ENCODE measurements at places on chromosomes 7 and 10. TPM values are rescaled to one million over a fixed set of nuclear protein-coding genes. Genes with fewer than 3 reads are reported as not detected.

DNA sequence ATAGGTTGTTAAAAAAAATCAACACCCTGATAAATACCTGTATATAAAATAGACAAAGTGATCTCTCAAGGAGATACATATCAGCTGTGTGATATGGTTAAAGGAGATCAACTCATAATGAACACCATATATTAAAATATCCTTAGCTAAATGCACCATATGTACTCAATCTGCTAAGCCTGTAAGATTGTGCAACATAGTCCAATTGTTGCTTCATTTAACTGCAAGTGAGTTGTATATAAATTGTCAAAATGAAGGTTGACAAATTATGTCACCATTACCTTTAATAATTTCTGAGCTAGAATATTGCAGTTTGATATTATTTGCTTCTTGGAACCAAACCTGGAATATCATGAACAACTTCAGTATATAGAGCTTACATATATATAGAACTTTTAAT is 283.7 kb downstream of the MALRD1 start:
- no peak for DNase-seq

GRCh38 chr10:14116837-14117236 is 213.9 kb downstream of the FRMD4A start:
- no peak for DNase-seq

DNA sequence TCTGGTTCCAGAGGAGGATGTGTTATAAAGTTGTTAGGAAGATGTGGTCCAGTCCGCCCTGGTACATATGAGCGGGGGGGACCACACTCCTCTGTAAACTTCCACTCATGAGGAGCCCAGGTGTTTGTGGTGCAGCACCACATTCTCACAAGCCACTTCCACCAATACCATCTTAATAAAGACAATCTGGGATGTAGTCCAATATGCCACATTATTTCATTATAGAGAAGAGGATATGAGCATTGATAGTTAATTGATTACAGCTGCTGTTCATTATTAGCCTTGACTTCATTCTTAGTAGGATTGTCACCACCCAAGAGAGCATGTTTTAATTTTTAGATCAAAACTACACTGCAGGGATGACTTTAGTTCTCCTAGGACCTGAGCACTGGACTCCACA is 40.5 kb downstream of the ERCC6 start:
- DNase-seq: no peak

GRCh38 chr10:78541481-78542140 is 507.9 kb downstream of the RPS24 start:
- no peak for DNase-seq

GRCh38 chr10:9814285-9814864 is 1203.3 kb upstream of the CELF2 start:
- no peak for DNase-seq

DNA sequence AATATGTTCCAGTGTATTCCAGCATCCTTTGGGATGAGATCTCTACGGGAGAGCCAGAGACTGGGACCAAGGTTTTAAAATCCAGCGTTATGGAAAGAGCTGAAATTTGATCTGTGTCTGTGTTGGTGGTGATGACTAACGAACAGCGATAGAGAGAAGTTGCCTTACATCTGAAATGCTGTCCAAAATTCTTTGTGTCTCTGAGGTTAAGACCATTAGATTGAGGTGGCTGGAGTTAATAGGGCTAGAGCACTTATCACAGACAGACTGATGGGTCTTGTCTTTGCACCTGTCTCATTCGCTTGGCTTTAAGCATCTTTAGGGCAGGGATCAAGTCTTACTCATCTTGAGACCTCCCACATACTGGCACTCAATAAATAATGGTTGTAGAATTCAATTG is 41.0 kb upstream of the RAPGEF5 start:
- DNase-seq: no peak

- DNase-seq: no peak
Observed at GRCh38 chr7:53022893-53023292, 12.5 kb upstream of the POM121L12 start.

DNA sequence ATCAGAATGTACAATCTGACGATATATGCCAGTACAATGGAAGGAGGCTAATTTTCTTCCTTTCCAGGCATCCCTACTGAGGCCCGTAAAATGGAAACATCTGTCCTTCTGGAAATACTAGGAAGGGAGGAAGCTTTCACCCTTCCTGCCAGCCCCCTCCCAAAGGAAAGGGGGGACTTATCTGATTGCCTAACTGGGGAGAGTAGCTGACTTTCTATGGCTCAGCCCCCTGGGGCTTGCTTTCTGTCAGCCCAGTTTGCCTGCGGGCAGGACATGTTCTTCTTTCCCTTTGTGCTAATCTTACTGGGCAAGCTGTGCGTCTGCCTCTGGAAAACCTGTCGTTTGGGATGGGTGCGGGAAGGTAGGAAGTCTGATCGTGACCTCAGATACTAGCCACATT is 508.9 kb downstream of the SUGCT start:
- no peak for DNase-seq

DNA sequence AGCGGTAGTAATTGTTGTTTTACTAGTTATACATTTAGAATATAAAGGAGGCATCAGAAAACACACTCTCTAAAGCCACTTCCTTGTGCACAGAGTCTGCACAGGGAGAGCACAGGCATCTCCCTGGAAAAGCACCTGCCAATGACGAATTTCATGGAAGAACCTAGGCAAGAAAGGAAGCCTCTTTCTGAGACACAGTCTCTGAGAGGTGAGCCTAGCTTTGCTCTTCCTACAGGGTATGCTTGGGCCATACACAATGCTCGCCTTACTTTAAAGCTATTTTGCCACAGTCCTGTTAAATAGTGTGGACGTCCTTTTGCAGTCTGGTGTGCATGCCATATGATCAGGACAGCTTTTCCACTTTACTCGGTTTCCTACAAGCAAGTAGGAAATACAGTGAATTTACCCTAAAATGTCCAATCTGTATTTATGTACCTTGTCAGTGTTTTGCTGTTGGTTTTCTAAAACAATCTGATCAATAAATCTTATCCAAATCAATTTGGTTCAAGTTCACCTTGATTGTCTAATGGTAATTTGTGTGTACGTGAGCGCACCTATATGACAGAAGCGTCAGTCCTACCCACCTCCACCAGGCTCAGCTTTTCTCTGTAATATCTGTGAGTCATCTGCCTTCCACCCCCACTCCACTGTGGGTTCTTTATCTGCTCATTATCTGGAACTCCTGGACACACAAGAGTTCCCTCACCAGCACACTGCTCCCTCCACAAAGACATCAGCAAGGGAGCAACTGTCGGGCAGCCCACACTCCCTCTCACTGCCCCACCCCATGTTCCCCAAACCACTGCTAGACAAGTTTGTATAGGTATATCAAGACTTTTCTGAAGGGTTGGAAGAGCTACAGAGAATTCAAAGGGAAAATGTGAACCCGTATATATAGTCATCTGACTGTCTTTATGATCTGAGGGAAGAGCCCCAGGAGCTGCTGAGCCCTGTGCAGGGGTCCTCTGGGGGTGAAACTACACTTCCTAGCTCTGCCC is 65.2 kb downstream of the KLHDC10 start:
- DNase-seq: no peak

DNA sequence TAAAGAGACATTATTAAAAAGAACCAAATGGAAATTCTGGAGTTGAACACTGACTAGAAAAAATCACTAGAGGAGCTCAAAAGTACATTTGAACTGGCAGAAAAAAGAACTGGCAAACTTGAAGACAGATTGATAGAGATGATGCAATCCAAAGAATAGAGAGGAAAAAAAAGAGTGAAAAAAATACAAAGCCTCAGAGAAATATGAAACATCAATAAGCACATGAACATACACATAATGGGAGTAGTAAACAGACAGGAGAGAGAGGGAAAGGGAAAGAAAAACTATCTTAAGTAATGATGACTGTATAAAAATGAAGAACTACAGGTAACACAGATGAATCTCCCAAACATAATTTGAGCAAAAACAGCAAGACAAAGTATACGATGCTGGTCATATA is 61.1 kb downstream of the CNOT4 start:
- DNase-seq: no peak

DNA sequence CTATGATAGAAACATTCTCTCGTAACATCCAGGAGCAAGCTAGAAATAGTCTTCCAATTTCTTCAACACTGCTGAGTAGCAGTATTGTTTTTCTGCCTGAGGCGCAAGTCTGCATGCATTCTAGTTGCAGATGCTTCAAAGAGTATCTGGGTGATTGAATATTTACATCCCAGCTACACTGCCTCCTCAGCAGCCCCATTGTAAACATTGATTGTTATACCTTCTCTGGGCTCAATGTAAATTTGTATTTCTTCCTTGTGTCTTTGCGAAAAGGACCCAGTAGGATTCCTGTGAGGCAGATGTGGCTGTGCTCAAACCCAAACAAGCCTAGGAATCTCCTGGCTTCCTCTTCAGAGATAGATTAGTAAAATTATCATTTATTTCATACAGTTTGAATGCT is 320.7 kb downstream of the CDC14C start:
- no peak for DNase-seq

- DNase-seq: no peak
Observed at GRCh38 chr10:1657479-1657878, 79.8 kb downstream of the ADARB2 start.

GRCh38 chr7:125032943-125033342 is 103.3 kb upstream of the POT1 start:
- DNase-seq: no peak

DNA sequence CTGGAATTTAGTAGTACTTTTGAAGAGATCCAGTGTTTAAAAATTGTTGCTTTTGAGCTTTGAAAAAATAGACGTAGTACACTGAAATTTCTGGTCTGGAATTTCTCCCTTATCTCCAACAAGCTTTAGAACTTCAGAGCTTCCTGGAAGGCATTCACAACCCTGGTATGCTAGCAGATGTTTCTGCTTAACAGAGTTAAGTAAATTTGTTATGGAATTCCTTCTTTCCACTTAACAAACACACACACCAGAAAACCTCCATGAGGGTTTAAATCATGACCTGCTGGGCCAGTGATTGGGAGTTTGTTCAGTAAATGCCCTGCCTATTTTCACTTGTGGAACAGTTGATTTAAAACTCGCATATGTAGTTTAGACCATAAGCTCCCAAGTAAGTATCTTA is 13.7 kb downstream of the ASB15 start:
- no peak for DNase-seq

GRCh38 chr7:86149024-86149665 is 494.6 kb upstream of the GRM3 start:
- DNase-seq: no peak

- no peak for DNase-seq
Observed at GRCh38 chr7:125561006-125561405, 631.4 kb upstream of the POT1 start.

DNA sequence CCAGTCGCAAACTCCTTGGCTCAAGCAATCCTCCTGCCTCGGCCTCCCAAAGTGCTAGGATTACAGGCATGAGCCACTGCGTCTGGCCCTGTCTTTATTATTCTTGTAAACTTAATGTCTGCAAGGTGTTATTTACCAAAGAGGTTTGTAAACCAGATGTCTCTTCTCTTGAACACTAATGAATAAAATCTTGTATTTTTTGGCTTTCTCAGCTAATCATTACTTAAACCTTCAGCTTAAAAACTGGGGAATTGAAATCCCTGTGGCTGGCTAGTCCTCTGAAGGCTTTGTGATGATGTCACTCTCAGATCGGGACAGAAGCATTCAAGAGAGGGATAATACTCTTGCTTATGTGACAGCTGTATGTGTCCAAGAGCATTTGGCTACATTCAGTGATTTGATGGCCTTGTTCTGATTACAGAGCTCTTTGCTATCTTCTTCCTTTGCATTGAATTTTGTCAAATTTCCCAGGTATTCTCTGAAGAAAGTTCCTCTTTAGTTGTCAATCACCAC is 130.3 kb downstream of the BICC1 start:
- no peak for DNase-seq

GRCh38 chr7:11447106-11447505 is 384.9 kb downstream of the THSD7A start:
- no peak for DNase-seq

GRCh38 chr10:131636116-131636515 is 264.7 kb upstream of the PPP2R2D start:
- no peak for DNase-seq

DNA sequence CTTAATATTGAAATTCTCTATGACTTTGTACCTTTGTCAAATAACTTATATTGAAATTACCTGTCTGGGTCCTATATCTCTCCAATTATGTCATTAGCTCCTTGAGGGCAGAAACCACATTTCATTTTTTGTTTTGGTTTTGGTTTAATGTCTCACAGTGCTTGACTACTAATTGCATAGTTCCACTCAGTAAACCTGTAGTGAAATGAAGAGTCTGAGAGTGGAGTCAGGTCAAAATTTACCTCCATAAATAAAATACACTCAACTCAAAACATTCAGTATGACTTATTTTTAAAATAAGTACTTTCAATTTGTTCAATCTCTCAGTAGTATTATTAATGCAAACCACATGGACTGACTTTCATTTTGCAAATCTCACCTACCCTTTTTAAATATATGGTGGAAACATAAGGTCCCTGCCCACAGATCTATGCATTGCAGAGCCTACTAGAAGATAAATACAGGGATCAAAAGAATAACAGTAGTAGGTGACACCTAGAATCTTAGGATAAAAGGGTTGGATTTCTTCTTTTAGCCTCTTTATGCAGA is 32.5 kb downstream of the PDE1C start:
- no peak for DNase-seq

GRCh38 chr10:11444531-11445228 is 166.8 kb downstream of the USP6NL start:
- no peak for DNase-seq

GRCh38 chr10:76218035-76218434 is 786.6 kb downstream of the LRMDA start:
- no peak for DNase-seq

The COL17A1 gene
- 1.3 TPM for polyA plus RNA-seq

The ZPBP gene
- 0.14 TPM for polyA plus RNA-seq

The MNX1 gene
- polyA plus RNA-seq: 0.09 TPM

The PKD2L1 gene
- polyA plus RNA-seq: 0.09 TPM

The IFIT5 gene
- 14.6 TPM for polyA plus RNA-seq

The LIPK gene
- polyA plus RNA-seq: not detected

The CCDC201 gene
- polyA plus RNA-seq: 0.06 TPM

The EZH2 gene
- 42.6 TPM for polyA plus RNA-seq

The TUBAL3 gene
- 0.17 TPM for polyA plus RNA-seq

The FZD8 gene
- polyA plus RNA-seq: 10.7 TPM

The CYP17A1 gene
- polyA plus RNA-seq: 0.66 TPM

The SHH gene
- 1.1 TPM for polyA plus RNA-seq

The FEZF1 gene
- not detected for polyA plus RNA-seq

The NET1 gene
- 122 TPM for polyA plus RNA-seq
